ENCODE measurements at places on chromosomes 6 and 20.

DNA sequence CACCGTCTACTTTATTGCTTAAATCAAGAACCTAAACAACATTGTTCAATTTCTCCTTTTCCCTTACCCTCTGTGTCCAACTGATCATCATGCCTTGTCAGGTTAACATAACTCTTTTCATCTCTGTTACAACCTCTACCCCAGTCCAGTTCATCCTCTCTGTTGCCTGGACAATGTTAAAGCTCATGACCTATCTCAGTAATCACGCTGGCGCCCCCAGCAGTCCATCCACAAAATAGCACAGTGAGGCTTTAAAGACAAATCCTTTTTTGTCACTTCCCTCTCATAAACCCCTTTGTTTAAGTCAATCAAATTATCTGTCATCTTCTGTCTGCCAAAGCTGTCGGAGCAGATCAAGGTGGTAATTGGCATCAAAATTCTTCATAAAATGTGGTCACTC lies 140.1 kb downstream of the QKI start:
- DNase-seq = no peak

DNA sequence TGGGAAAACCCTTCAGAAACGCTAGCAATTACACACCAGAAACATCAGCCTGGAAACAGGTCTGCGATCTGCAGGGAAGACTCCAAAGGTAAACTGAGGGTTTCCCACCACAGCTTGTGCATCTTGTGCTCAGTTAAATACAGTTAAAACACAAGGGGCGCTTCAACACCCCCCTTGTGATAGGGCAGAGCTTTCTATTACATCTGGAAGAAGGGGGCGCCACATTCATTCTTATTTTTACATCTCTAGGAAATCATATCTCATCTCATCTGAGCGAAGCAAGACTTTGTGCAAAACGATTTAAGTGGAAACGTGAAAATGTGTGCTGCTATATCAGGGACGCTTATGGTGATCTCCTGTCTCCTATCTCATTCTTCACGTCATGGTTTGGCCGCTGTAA lies 58.5 kb downstream of the PRND start:
- no peak for DNase-seq

- DNase-seq = no peak
These were observed 494.8 kb upstream of the SOX4 start for GRCh38 chr6:21098744-21099143.

DNA sequence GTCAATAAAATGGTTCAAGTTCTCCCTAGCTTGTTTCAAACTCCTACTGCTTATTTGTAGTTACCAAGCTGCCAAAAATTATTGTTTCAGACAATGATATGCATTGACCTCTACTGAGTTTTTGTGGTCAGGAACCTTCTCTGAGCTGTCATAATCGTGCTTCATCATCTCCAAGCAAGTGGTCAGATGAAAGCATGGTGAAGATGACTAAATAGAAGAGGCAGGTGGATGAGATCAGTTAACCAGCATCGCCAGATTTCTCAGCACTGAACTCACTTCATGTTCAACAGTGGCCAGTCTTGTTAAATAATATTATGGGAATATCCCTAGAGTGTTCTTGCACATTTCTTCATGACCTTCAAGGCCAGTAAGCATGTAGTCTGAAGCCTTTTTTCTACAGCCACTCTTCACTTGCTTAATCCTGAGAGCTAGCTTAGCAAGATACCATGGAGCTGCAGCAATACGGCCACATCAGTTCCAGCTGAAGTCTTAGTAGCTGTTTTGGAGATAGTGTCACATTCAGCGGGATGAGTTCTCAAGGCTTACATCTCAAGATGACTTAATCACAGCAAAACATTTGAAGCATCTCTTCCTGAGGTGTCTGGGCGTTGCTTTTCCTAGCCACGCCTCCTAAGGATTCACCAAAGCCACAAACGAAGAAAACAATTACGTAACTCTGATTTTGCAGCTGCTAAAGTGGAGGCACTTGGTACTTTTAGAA lies 101.6 kb upstream of the TMEM30A start:
- DNase-seq = no peak

DNA sequence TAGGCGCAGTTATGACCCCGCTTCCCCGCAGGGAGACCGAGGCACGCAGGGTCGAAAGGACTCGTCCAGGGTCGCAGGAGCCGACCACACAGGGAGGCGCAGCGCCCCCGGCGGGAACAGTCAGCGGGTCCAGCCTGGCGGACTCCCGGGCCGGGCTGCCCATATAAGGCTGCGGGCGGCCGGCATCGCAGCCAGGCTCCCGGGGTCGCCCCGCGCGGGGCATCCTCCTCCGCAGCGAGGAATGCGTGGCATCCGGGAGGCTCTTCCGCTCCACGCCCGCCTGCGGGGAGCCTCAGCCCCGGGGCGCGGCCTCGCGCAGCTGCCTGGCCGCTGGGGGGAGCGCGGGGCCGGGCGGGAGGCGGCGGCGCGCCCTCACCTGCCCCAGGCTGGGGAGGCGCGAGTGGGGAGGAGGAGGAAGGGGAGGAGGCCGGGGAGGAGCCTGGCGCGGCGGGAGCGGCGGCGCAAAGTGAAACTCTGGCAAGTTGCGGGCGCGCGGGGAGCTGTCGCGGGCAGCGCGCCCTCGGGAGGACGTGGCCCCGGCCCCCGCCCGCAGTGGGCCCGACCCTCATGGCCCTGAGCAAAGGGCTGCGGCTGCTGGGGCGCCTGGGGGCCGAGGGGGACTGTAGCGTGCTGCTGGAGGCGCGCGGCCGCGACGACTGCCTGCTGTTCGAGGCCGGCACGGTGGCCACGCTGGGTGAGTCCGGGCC lies at the start of gene SYNJ2:
Gene SYNJ2 (plus strand): TSS at position 469 of the 707 bp plus-strand sequence. CDS start 99 bp downstream, at position 568.
- no peak for DNase-seq
